ENCODE measurements at places on chromosomes 3 and 15. TPM values are rescaled to one million over a fixed set of nuclear protein-coding genes. Genes with fewer than 3 reads are reported as not detected.

The TM4SF4 gene
- not detected for polyA plus RNA-seq

The ALAS1 gene
- polyA plus RNA-seq = 49.2 TPM

The ISG20 gene
- 7.9 TPM for polyA plus RNA-seq

The AMIGO3 gene
- polyA plus RNA-seq = not detected

The PLA2G4D gene
- 0.07 TPM for polyA plus RNA-seq

The CDHR4 gene
- not detected for polyA plus RNA-seq

The FRG2C gene
- not detected for polyA plus RNA-seq

The PP2D1 gene
- polyA plus RNA-seq = not detected

The TIPIN gene
- 8.6 TPM for polyA plus RNA-seq

The BUB1B gene
- 18.5 TPM for polyA plus RNA-seq

The P2RY14 gene
- not detected for polyA plus RNA-seq

The SMCO1 gene
- not detected for polyA plus RNA-seq

The APOD gene
- 0.86 TPM for polyA plus RNA-seq

The GOLGA6B gene
- not detected for polyA plus RNA-seq

The PIK3R4 gene
- 53.7 TPM for polyA plus RNA-seq

The PPP1R2 gene
- 11.5 TPM for polyA plus RNA-seq

The BOC gene
- 16.5 TPM for polyA plus RNA-seq

The NEK10 gene
- 0.62 TPM for polyA plus RNA-seq

The IL17RB gene
- 0.18 TPM for polyA plus RNA-seq

The TRPM1 gene
- not detected for polyA plus RNA-seq

The OIP5 gene
- 12.2 TPM for polyA plus RNA-seq

All from mammary epithelial cell (primary cell).